ENCODE measurements at places on chromosomes 4 and X.

GRCh38 chrX:154819771-154820341 lies 14.6 kb upstream of the MPP1 start:
- no peak for DNase-seq

- DNase-seq, result no peak
Measured at GRCh38 chr4:163911891-163912290, 417.4 kb downstream of the TMA16 start.

GRCh38 chr4:107283587-107284559 lies 247.8 kb upstream of the DKK2 start:
- DNase-seq, result no peak

GRCh38 chr4:85496933-85497332 lies 22.0 kb downstream of the ARHGAP24 start:
- no peak for DNase-seq

GRCh38 chrX:37776987-37777325 lies 2.9 kb upstream of the CYBB start:
- no peak for DNase-seq

- no peak for DNase-seq
Measured at GRCh38 chrX:107718156-107718621, 57.4 kb downstream of the TSC22D3 start.

GRCh38 chr4:83490876-83491450 lies 6.1 kb upstream of the ABRAXAS1 start:
- DNase-seq, result no peak

DNA sequence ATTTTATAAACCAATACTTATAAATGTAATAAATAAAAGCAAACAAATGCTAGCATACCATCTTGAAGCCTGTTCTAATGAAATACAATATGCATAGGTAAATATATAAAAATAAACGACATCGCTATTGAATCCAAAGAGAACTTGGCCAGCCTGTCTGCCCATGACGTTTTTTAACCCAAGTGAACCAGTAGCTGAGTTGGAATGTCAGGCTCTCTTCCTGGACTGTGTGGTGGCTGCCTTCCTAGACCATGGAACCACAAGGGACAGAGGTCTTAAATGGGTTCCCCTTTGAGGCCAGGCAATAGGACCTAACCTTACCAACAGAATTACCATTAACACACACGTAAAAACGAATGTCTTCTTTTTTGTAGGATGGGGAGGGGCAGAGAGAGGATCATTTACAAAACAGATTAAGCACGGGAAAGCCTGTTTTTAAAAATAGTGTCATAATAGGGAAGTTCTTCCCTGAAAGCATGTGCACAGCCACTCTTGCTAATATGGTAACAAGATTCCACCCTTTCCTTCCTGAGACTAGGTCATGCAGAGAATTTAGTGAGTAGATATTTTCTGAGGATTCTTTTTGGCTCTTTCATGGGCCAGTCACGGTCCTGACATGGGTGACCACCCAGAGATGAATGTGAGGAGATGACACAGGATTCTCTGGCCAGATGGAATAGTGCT lies 69.4 kb upstream of the ACSL1 start:
- DNase-seq, result no peak

DNA sequence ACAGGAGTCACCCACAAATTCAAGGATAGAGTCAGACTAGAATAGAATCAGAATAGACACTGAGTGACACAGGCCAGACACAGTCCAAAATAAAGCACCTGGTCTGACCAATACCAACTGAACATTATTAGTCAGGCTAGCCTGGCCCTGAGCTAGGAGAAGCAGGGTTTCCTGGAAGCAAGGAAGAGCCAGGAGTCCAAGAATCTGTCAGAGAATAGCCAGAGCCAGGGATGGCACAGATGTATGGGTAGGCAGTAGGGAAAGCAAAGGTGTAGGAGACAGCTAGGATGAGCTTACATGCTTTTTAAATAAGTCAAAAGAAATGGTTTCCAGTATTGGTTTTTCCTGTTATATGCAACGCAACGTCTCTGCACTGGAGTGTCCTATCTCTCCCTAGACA lies 3.7 kb downstream of the BTC start:
- DNase-seq, result no peak

GRCh38 chr4:5852523-5853202 lies 40.2 kb downstream of the CRMP1 start:
- DNase-seq, result no peak

DNA sequence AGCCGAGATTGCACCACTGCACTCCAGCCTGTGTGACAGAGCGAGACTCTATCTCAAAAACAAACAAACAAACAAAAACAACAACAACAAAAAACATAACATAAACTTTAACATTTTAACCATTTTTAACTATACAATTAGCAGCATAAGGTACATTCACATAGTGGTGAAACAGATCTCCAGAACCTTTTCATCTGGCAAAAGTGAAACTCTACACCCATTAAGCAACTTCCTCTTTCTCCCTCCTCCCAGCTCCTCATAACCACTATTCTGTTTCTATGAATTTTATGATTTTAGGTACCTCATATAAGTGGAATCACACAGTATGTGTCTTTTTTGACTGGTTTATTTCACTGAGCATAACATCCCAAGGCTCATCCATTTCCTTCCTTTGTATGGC lies 103.6 kb downstream of the FAM13A start:
- no peak for DNase-seq

DNA sequence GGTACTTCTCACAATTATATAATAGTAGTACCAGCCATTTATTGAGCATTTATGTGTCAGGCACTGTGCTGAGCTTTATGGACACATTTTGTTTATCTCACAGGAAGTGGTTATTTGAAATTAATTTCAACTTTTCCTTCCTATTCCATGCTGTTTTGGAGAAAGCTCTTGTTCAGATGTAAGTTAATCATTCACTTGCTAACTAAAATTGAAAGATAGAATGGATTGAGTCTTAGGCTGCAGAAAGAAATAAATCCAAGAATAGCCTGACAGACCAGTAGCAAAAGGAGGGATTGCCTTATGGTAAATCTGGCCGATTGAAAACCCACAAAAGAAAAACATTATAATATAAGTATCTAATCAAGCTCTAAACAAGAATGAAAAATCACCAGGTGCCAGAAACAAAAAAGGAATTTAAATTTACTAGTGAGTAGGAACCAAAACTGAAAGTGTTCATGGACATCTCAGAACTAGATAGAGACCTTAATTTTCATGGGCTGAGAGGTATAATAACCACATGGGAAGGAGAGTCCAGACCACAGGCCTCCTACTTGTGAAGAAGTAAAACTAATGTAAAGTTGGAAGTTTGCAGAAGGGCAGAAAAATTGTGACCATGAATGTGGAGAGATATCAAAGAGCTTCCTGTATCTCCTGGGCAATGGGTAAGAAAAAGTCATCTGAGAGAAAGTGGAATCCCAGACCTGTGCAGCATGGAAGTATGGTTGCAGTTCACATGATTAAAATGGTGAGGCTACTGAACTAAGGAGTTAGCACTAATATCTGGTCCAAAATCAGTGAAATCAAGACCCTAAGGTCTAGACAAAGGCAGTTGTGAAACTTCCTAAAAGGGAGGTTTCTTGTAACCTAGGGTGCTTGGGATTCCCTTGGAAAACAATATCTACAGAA lies 38.0 kb downstream of the RADX start:
- no peak for DNase-seq

DNA sequence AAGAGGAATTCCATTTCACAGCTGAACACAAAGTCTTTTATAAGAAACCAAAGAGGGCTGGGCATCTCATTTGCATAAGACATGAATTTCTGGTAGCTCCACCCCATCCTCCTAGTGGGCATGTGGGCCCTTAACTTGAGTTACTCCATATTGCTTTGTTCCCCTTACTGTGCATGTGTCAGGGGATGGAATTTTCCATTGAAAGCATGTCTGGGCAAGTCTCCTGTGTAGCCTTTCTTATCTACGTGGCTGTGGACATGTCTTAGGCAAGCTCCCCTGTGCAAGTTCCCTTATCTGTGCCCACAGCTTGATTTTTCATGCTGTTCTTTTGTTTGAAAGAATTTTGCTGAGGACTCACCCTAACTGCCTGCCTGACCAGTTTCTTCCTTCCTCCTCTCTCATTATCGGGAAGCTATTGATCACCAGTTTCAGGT lies 123.5 kb upstream of the JADE1 start:
- DNase-seq, result no peak

DNA sequence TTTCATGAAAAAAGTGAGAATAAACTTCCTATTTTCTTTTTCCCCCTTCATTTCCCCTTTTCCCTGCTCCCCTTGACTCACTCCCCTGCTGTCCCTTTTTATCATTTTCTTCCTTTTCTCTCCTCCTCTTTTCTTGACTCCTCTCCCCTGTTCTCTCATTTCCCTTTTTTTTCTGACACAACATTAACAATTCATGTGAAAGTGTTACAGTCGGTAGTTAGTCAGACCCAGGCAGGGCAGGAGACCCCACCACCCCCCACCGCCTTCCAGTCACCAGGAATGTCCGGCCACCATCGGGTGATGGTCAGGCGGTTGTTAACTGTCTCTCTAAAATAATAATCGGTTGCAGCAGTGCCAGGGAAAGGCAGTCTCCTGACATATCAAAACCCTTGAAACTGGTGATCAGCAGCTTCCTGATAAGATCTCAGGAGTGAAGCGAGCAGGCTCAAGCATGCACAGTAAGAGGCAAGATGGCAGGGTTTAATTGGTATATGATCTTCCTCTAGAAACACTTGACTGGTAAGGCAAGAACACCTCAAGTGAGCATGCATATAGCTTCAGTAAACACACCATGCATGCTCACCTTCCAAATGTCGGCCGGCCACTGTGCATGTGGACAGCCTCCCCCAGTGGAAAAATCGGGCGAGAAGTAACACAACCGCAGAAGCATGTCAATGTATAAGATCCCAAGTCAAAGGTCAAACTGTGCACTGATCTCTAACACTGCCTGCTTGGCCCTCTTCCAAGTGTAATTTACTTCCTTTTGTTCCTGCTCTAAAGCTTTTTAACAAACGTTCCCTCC lies 191.4 kb downstream of the NDST4 start:
- DNase-seq, result no peak

- DNase-seq, result peak; percentile 24
Measured at GRCh38 chr4:169009286-169010124, 550 bp downstream of the CBR4 start.

GRCh38 chrX:77076896-77077295 lies 370.3 kb upstream of the FGF16 start:
- DNase-seq, result no peak

GRCh38 chrX:87236830-87237440 lies 280.7 kb upstream of the KLHL4 start:
- no peak for DNase-seq
